ENCODE measurements at places on chromosomes 5 and 9. TPM values are rescaled to one million over a fixed set of nuclear protein-coding genes. Genes with fewer than 3 reads are reported as not detected.

DNA sequence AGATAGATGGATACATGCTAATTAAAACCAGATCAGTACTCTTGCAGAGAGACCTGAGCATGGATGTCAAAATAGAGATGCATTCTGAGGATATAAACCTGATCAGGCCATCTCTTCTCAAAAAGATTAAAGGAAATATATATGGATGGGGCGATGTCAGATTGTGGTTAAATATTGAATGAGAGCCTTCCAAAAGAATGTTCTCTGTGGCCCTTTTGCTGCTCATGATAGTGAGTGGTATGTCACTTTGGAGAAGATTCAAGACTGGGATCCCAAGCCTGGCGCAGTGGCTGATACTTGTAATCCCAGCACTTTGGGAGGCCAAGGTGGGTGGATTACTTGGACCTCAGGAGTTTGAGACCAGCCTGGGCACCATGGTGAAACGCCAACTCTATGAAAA lies 20.5 kb downstream of the ZNF131 start:
- DNase-seq, result no peak

Gene SLC6A19
- polyA plus RNA-seq, result not detected

DNA sequence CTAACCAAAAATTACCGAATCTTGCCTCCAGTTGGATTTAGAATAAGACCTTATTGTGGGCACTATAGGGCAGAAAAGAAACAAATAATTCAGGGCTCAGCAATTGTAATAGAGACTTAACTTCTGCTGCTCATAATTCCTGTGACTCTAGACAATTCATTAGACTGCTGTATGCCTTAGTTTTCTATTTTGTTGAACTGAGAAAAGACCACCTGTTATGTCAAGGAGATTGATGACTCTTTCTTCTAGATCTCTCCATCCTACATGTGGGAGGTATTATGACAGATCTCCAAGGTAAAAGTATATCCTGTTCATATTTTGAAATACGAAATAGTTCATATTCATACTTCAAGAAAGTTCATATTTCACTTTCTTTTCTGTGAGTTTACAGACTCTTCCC lies 605.1 kb downstream of the PSAT1 start:
- DNase-seq, result no peak

- no peak for DNase-seq
Measured at GRCh38 chr5:33167541-33167940, 273.2 kb upstream of the TARS1 start.

DNA sequence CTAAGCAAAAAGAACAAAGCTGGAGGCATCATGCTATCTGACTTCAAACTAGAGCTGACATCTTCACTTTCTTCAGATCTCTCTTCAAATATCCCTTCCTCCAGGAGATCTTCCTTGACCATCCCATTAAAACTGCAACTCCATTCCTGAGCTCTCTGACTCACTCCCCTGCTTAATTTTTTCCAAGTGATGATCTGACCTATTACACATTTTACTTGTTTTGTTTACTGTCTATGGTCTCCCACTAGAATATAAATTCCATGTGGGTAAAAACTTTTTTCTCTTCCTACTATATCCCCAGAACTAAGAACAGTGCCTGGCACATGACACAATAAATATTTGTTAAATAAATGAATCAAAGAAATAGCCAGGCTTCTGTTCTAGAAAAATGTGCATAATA lies 87.5 kb downstream of the SLIT3 start:
- DNase-seq, result no peak

GRCh38 chr9:1721196-1721595 lies 294.0 kb upstream of the SMARCA2 start:
- DNase-seq, result no peak
